Cerebellum (tissue), 4 donors: ENCODE measurements at places on chromosomes 3 and 15. TPM values are rescaled to one million over a fixed set of nuclear protein-coding genes. Genes with fewer than 3 reads are reported as not detected.

The SAMMSON gene
- total RNA-seq = not detected

The ZNF774 gene
- total RNA-seq = 6.1 TPM

The RARRES1 gene
- 36.5 TPM for total RNA-seq

The RPP25 gene
- 1.7 TPM for total RNA-seq

The FBXO40 gene
- total RNA-seq = not detected

The PPP2R3A gene
- 31.2 TPM for total RNA-seq

The FHIT gene
- 5.4 TPM for total RNA-seq

The UBAP1L gene
- total RNA-seq = 10.3 TPM

The IVD gene
- total RNA-seq = 37.3 TPM

The ZPLD1 gene
- 0.54 TPM for total RNA-seq

The UBA3 gene
- 82.3 TPM for total RNA-seq

GRCh38 chr3:179421500-179421899, 29.8 kb downstream of the GNB4 start:
- peak; percentile 10 for DNase-seq

GRCh38 chr3:33317963-33318709, 40.9 kb downstream of the FBXL2 start:
- no peak for DNase-seq

DNA sequence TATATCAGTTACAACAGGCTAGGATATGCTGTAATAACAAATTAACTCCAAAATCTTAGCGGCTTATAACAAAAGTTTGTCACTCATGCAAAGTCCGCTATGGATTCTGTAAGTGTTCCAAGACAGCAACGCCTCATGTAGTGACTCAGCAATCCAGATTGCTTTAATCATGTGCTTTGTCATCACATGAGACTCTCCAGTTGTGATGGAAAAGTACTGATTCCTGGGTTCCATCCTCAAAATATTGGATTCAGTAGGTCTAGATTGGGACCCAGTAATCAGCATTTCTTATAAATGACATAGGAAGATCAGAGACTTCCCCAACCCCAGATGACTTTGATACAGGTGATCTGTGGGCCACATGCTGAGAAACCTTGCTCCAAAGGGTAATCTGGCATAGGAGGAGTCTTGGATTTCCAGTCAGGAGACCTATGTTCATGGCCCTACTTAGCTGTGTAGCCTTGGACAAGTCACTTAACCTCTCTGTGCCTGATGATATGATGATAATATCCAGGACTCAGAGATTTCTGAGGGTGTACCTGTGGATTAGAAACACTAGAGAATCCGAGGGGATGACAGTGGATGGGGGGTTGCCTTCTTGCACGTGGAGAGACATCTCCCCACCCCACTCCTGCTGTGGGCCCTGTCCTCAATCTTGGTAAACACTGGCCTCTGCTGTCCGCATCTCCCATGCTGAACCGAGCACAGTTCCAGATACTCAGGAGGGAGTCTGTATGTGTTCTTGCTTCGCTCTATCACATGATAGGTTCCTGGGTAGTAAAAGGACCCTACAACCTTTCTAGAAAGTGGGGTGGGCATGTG, 65.5 kb downstream of the CORO2B start:
- DNase-seq = no peak

DNA sequence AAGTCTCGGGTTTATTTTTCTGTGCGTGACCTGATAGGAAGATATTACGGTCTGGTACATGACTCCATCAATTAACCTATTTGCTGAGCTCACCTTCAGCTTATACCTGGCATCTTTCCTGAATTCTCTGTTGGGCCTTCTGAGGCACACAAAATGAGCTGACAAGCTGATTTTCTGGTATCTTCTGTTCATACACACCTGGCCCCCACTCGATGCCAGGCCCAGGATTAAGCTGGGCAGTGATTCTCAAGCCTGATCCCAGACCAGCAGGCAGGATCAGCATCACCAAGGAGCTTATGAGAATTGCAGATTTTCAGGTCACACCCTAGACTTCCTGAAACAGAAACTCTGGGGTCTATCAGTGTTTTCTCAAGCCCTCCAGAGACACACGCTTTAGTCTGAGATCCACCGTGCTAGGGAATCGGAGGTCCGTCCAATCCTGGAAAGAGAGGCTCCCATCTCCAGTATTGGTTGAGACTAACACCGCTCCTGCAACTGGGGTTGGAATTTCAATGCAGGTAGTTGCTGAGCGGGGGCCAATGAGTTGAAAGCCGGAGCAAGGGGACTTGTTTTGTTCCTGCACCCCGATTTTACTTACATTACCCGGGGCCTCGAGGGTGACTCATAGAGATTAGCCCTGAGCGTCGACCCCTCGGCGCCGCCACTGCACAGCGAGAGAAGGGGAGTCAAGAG, 636 bp upstream of the EIF1B start:
- DNase-seq = peak; percentile 7

DNA sequence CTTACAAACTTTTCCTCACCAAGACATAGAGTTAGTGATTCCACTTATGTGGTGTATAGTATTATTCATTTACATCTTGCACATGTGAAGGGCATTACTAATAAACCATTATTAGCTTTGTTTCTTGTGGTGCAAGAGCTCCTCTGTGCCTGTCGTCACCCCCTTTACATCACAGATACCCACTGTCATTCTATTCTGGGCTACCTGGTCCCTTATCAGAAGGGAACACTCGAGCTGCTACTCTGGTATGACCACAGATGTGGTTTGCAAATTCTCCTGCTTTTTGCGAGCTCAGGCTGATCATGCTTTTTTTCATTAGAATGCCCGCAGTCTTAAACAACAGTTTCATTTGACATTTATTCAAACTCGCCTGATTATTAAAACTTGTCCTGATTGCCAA, 13.9 kb upstream of the SENP2 start:
- DNase-seq = no peak

DNA sequence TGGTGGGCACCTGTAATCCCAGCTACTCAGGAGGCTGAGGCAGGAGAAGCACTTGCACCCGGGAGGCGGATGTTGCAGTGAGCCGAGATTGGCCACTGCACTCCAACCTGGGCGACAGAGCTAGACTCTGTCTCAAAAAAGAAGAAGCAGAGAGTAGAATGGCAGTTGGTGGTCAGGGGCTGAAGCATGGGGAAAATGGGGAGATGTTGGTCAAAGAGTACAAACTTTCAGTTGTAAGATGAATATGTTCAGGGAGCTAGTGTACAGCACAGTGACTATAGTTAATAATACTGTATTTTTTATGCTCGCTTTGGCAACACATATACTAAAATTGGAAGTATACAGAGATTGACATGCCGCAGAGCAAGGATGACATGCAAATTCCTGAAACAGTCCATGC, 41.5 kb downstream of the PCNP start:
- no peak for DNase-seq

DNA sequence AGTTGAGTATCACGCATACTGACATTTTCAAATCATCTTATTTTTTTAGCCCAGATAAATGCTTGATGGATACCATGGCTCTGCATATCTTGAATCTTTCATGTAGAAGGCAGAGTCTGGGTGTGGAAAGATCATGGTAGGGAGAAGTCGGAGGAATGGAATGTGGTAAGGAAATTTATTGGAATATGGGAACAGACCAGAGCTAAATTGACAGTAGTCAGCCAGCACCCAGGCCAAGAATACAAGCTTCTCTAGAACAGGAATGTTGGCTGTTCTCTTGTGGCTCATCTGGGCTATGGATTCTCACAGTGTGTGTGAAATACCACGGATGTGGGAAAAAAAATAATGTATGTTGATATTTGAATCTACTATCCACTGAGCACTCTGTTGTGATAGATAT, 305.7 kb upstream of the COL8A1 start:
- DNase-seq = no peak

DNA sequence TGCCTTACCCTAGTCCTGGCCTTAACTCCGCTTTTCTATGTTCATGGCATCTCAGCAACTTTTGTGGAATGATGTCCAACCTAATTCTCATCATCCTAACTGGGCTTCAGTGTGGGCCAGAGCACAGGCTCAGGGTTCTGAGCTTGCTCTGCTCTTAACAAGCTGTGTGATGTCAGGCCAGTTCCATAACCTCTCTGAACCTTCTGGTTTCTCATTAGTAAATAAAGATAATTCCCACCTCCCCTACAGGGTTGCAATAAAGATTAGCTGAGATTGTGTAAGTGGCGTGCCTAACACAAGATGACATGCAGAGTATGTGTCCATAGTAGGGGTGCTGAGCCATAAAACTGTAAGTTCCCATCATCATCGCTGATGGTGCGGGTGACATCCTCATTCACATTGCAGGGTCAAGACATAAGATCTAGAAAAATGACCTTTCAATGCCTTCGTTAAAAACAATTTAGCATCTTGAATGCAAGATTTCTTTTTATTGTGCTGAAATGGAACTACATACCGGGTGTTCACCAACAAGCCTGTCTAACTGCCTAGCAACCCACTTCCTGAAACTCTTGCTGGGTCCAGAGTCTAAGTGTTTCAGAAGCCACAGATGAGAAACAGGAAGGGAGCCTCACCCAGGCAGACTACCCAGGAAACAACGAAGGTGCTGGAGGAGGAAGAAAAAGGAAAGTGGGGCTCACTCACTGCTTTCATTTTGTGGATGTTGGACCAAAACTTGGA, 36.2 kb downstream of the CDCP1 start:
- DNase-seq = no peak

- no peak for DNase-seq
Measured at GRCh38 chr15:64583519-64583918, 123.1 kb downstream of the ZNF609 start.

DNA sequence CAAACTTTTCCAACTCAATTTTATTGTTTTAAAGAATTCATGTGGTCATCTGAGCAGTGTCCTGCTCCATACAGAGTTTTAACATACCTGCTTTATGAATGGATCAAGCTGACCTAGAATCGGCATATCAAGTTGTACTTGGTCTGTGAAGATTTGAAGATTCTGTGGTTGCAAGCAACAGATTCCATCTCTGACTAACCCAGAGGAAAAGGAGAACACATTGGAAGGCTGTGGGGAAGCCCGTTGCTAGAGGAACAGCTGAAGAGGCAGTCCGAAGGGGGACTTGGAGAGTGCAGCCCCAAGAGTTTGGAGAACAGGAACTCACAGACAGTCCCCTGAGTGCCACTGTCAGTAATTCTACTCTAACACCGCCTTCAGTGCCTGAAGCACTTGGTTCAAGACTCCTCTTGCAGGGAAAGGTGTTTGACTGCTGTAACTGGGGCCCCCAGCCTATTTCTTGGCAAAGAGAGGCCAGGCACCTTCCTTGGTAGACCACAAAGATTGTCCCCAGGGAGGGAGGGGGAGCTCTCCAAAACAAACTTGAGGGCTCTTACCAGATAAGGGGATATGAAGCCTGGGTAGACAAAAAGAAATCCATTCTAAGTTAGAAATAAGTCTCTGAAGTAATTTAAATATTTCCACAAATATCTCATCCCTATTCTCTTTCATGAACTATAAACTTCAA, 88.8 kb downstream of the LARS2 start:
- DNase-seq = no peak

- peak; percentile 38 for DNase-seq
Measured at GRCh38 chr3:111071257-111072030, at the start of gene NECTIN3. Gene NECTIN3 (plus strand): TSS chr3:111071816. CDS start chr3:111072018, 202 bp downstream.

DNA sequence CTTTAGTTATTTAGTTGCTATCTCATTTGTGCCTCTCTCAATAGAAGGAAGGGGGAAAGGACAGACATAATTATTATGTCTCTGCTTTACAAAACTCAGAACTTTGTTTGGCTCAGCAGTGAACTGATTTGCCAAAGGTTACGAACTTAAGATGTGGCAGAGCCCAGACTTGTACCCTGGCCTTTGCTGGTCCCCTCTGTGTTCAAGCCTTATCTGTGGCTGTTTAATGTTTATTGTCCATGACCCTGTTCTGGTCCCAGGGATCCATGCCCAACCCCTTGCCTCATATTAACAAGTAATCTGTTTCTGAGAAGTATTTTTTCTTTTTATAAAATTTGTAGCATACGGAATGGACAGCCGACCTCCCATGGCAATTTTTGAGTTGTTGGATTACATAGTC, 10.7 kb downstream of the SNAPC5 start:
- DNase-seq = no peak

DNA sequence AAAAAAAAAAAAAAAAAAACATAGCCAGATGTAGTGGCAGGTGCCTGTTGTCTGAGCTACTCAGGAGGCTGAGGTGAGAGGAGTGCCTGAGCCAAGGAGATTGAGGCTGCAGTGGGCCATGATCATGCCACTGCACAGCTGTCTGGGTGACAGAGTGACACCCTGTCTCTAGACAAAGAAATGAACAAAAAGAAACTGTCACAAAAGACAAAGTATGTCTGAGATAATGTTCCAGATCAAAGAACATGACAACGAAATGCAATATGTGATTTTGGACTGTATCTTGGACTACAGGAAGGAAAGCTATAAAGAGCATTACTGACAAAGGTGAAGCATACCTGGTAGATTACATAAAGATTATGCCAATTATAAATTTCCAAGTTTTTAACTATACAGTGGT, 862.8 kb downstream of the ROBO2 start:
- no peak for DNase-seq

DNA sequence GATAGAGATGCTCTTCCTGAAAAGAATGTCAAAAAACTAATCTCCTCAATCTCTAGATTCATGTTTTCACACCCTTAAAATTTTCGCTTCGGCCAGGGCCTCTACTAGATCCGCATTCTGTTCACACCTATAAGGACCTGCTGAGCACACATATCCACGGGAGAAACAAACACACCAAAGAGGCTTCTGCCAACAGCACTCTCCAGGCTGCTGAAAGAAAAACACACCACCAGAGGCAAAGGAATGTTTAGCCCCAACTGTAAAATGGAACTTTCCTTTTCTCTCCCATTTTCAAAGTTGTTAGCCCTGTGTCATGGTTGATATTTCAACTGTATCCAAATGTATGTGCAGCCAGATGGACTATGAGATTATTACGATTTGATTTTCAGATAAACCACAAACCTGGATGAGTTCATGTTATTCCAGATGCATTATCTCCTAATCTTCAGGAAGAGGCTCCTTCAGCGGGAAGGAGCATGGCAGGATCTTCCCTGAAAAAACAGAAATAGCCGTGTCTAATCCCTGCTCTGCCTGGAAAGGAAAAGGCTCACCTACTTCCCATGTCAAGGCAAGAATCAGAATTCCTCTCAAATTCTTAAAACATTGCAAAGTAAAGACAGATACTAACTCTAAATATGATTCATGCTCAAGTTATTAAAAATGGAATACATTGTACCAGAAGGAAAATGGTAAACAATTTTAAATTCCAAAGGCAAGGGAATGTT, 442.7 kb upstream of the NR2F2 start:
- DNase-seq = no peak

DNA sequence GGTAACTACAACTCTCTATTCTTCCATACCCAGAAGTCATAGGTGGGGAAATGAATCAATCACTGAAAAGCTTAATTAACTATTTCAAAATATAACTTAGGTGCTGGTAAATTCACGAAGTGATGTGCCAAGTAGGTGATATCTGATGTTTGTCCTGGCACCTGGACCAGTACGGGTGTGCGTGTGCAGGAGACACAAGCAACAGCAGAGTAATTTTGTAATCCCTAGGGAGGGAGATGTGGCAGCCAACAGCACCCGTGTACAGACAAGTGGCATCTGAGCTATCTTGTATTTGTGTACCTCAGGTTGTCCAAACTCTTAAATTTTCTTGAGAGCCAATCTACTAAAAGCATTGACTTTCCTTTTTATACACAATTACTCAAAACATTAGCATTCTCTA, 22.8 kb downstream of the USF3 start:
- DNase-seq = no peak

- DNase-seq = no peak
Measured at GRCh38 chr15:90219421-90220141, 14.2 kb downstream of the CIB1 start.
